ENCODE measurements at places on chromosomes 7 and 10. TPM values are rescaled to one million over a fixed set of nuclear protein-coding genes. Genes with fewer than 3 reads are reported as not detected.

DNA sequence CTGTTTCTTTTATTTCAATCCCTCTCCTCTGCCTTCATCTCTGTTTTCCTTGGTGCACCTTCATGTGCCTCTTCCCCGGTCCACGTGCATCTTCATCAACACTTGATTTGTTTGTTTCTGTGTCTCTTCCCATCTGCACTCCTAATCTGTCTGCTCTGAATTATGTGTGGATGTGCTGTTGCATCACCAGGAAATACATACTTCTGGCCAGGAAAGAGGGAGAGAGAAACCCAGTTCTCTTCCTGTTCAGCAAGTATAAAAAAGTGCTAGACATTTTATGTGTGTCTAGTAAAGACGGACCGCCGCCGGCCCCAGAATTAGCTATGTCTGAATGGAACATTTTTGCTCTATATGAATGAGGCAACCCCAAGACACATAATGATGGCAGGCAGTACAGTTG, 93.8 kb downstream of the CALD1 start:
- DNase-seq: no peak

- DNase-seq: no peak
Observed at GRCh38 chr10:79397051-79397450, 48.4 kb downstream of the ZCCHC24 start.

GRCh38 chr10:91378061-91378460, 32.1 kb upstream of the HECTD2 start:
- no peak for DNase-seq

DNA sequence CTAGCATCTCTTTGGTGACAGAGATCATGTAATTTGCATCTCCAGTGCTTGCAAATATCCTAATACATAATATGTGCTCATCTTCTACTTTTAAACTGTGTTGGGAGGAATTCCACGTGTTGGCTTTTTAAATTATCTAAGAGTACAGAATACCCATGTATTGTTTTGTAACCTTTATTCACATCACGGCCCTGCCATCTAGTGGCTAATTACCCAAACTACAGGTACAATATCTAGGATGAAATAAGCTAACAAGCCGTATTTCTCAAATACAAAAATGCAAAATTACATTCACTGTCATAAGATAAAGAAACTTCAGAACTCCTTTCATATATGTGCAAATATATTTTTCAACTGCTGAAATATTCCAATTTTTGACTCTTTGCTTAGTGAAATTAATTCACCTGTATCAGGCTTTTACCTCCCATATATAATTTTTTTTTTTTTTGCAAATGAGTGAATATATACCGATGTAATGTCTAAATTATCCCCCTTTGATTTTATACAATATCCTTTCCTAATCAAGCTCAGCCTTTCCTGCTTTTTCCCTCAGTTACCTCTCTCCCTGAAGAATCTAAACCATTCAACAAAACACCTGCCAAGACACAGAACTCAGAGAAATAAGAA, 30.3 kb upstream of the LSM8 start:
- DNase-seq: no peak

DNA sequence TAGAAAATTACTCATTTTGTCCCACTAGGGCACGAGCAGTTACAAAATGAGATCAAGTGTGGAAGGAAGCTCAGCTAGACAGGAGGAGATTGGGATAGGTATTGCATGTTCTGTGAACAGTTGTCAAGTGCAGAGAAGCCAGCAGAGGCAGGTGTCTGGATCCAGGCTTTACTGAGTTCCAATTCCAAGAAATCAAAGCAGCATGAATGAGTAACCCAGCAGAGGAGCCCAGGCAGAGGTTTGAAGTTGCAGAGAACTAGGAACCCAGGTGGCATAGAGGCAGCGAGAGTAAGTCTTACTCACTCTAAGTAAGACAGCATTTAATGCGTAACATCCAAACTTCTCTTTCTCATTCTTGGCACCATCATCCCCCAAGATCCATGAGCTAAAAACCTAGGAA, 11.8 kb downstream of the MRC1 start:
- no peak for DNase-seq

DNA sequence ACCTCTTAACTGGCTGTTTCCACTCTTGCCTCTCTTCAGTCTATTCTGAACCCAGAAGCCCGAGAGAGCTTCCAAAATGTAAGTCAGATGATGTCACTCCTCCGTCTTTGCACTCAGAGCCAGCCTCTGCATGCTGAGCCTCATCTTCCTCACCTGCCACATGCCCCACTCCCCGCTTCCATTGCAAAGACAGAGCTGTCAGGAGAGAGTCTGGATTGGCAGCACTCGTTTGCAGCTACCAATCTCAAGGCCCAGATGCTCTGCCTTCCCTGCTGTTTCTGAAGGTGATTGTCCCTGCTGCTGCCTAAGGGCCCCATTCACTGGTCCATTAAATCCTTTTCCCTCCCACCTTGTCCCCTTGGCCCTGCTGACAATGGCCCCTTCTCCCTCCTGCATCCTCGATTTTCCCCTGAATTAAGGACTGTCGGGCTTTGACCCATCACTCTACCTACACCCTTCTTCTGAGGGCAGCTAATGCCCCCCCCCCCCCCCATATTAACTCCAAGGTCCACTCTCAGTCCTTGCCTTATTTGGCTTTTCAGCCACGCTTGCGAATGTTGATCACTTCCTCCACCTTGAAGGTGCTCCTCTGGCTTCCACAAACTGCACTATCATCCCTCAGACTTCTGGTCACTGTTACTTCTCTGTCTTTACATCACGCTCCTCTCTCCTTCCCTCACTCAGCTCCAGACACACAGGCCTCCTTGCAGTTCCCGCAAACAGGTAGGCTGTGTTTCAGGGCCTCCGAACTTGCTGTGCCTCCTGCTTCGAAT, 98.5 kb downstream of the CHN2 start:
- DNase-seq: no peak

DNA sequence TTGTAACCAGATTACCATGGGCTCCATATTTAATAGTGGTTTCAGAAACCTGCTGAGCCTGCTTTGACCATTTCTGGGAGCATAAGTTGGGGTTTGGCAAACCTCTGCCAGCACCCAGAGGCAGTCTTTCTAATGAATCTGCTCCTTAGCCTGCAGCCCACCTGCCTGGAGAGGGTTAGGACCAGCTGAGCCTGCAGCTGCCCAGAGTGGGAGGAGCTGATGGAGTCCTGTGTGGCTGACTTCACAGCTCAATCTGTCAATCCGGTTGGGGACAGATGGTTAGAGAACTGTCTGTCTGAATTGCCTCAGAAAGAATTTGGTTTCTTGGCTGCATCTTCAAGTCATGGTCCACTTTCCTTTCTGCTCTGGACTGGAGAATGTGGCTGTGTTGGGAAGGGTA, 444.6 kb downstream of the NRG3 start:
- no peak for DNase-seq

DNA sequence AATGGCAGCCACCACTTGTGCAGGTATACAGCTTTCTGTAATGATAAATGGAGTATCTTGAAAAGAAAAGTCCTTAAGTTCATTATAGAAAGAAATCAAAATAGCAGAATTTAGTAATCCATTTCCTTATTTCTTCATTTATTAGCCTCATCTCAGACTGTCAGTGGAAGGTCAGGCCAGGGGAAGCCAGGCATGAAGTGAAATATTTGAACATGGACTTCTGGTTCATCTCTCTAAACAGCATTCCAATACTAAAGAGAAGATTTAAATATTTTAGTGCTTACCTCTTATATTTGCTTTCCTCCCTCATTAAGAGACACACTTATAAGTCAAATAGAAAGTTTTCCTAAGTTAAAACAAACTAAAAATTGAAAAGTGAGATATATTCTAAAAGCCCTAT, 26.8 kb downstream of the TRDMT1 start:
- no peak for DNase-seq

- no peak for DNase-seq
Observed at GRCh38 chr7:93298206-93298605, 66.0 kb downstream of the VPS50 start.

GRCh38 chr10:103147645-103148044, 45.4 kb downstream of the NT5C2 start:
- DNase-seq: no peak

CPA1 gene
- polyA plus RNA-seq: 2.5 TPM

All from right renal pelvis (tissue), 4 donors.